ENCODE measurements at places on chromosomes 11 and 22.

DNA sequence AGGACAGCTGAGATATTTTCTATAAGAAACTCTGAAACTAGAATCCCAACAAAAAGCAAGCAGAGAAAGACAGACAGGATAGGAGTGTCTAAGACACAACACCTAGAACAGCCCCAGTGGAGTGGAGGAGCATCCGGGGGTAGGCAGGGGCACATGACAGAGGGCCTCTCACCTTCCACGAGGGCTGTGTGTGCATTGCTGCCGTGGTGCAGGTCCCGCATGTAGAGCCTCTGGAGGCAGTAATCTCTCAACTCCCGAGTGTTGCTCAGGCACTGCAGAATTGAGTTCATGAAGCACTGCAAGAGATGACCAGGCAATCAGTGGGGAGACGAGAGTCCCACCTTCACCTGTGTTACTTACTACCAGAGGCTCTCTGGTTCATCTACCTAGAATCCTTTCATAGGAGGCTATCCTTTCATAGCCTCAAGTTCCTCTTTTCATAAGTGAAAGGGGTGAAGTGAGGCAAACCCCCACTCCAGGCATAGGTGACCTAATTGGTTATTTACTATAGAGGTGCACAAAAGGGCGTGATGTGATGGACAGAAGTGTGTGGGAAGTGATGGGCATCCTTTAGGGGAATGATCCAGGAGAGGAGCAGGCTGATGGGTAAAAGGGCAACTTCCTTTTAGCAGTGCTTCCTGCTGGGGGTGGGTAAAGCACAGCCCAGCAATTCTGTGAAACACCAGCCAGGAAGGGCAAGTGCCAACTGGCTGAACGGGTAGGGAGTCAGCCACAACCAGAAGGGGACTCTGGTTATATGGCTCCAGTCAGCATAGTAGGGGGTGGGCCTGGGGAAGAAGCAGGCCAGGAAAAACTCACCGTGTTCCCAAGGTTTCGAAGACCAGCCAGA is 13.1 kb upstream of the MFRP start:
- DNase-seq: no peak

- DNase-seq: peak; percentile 68
Measured at GRCh38 chr11:72684236-72684912, 10.2 kb upstream of the PDE2A start.

DNA sequence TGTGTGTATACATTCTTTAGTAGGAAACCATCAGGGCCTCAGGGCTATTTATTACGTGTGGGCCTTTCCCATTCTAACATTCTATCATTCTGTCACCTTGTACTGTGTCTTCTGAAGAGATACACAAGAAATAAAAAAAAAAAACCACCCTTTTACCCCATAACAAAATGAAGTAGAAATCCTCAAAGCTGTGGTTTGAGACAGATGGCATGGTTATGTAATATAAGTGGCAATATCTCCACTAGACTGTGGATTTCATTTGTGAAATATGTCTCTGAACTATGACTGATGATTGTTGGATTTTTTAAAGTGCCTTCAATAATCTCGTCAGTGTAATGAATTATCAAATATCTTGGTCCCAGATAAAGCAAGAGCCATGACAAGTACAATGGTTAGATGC is 150.0 kb upstream of the BLID start:
- no peak for DNase-seq

DNA sequence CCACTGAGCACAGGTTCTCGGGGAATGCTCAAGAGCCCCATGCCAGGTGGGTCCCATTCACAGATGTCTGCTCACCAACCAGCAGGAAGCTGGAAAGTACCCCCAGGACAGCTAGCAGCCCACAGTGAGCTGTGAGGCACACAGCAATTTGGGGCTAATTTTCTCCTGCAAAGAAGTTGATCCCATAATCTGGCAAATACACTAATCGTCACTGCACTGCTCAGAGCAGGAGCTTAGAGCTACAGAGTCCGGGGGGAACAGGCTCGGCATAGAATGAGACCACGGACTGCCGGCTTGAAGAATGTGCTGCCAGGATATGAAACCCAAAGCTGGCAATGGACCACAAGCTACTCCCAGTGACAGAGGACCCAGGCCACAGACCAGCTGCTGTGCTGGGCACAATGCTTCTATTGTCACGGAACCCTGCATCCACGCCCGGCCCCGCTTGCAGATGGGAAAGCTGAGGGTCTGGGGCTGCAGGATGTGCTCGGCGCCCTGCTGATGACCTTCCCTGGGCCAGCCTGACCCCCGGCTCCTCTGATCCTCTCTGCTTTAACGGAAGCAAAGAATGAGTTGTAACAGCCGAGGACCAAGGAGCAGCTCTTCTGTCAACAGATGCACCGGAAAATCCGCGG is 239.7 kb downstream of the CTTN start:
- DNase-seq: no peak

Measured in stimulated activated CD8-positive, alpha-beta memory T cell treated with anti-CD3 and anti-CD28 coated beads, Interleukin-4, amount 100 ng/mL, for 48 hours (primary cell).